Thymus (tissue), 14 donors: ENCODE measurements at places on chromosomes 7 and 10. TPM values are rescaled to one million over a fixed set of nuclear protein-coding genes. Genes with fewer than 3 reads are reported as not detected.

The MMP21 gene
- total RNA-seq = not detected

The SEC61A2 gene
- 4.7 TPM for total RNA-seq

The TUBAL3 gene
- total RNA-seq = 1.3 TPM

The TAS2R38 gene
- not detected for total RNA-seq

The PRLHR gene
- 0.05 TPM for total RNA-seq

The MYPN gene
- total RNA-seq = 0.19 TPM

The ADCK2 gene
- 17.8 TPM for total RNA-seq

The KLF14 gene
- total RNA-seq = 0.05 TPM

The ADAM12 gene
- 4.6 TPM for total RNA-seq

The NUDT5 gene
- total RNA-seq = 120 TPM

The SLC26A4 gene
- 0.14 TPM for total RNA-seq

The SYT15 gene
- 0.80 TPM for total RNA-seq

The NXPH1 gene
- total RNA-seq = 0.05 TPM

The MYH16 gene
- 0.05 TPM for total RNA-seq

The TUBB8 gene
- 0.05 TPM for total RNA-seq

The GDF2 gene
- not detected for total RNA-seq

The LRRC18 gene
- total RNA-seq = 0.05 TPM

The LIPN gene
- total RNA-seq = 0.09 TPM

The PIP gene
- total RNA-seq = 0.28 TPM

The CPA2 gene
- total RNA-seq = 0.14 TPM

The RBM33 gene
- total RNA-seq = 58.5 TPM

The GIMAP4 gene
- 68.5 TPM for total RNA-seq

The DNMBP gene
- 11.9 TPM for total RNA-seq

The GHRHR gene
- 0.42 TPM for total RNA-seq

The TDRD1 gene
- total RNA-seq = 0.52 TPM

The RBP3 gene
- 0.05 TPM for total RNA-seq

The CYP2E1 gene
- 3.4 TPM for total RNA-seq

The PON2 gene
- total RNA-seq = 21.6 TPM

The RAB19 gene
- 2.5 TPM for total RNA-seq

The ZNF365 gene
- total RNA-seq = 0.19 TPM

The DGKB gene
- total RNA-seq = 0.19 TPM

The MYOZ1 gene
- total RNA-seq = 0.61 TPM

The PSMG3 gene
- total RNA-seq = 56.0 TPM

The ACHE gene
- total RNA-seq = 6.9 TPM
